Sciatic nerve (tissue), 2 donors: ENCODE measurements at places on chromosomes 5 and 9.

- no peak for DNase-seq
Measured at GRCh38 chr5:124935065-124935464, 188.6 kb upstream of the ZNF608 start.

GRCh38 chr9:129988607-129989361, 54.2 kb downstream of the FNBP1 start:
- DNase-seq, result no peak

DNA sequence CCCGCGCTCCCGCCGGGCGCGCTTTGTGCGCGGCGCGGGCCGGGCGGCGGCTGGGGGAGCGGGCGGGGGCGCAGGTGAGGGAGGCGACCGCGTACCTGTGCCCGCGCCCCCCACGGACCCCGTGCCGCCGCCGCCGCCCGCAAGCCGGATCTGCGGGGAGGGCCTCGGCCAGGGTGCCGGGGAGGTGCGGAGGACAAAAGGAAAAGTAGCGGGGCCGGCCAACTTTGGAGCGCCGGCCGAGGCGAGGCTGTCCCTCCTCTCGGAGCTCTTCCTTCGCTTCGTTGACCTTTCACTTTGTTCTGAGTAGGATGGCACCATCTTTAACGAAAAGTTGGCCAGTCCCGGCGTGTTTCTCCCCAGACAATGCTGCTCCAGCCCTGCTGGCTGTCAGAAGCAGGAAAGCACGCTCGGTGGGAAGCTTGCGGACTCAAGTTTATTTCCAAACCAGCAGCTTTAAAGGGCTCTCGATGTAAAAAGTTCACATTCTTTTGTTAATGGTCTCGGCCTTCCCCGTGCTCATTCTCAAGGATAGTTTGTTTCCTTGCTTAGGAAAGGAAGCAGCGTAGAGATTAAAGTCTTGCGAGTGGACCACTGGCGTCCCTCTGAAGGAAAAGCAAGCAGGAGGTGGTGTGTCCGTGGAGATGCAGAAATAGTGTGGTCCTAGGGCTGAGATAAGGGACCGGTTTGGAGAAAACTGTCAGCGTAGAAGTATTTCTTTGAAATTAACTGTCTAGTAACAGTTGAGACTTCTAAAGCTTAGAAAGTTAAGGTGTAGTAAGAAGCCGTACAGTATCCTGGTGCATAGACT, 639 bp downstream of the EHMT1 start:
- DNase-seq, result peak; percentile 69

- DNase-seq, result no peak
Measured at GRCh38 chr9:73805111-73805510, 653.4 kb downstream of the ANXA1 start.

GRCh38 chr5:6000867-6001266, 377.5 kb downstream of the MED10 start:
- no peak for DNase-seq

DNA sequence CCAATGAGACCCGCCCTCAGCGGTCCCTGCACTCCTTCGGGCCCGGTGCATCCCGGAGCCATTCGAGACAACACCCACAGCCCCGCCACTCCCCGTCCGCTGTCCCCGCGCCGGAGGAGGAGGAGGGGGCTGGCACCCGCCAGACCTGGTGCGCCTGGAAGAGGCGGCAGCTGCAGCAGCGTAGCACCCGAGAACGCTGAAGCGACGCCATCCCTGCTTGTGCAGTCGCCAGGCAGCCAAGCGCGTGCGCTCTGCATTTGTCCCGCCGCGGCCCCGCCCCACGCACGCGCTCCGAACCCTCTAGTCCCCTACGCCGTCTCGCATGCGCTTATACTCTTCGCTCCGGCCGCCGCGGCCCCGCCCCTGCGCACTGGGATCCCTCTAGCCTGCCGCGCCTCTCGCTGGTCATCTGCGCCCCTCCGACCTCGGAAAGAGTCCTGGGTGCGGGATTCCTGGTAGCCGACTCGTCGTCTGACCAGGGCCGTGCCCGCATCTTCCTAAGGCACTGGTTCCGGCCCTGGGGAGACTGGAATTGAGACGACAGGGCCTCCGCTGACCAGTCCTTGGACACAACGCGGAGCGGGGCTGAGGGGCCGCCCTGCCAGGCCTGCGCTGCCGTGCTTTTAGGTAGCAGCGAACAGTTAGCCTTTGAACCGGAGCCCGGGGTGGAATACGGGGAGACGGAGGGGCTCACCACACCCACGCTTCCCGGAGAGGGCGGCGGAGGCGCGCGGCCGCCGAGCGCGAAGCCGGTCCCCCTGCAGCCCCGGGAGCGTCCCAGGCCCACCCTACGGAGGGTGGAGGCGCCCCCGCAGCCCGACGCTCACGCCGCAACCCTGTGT, at the start of gene MRNIP:
Gene MRNIP, minus strand, starts transcription at position 232 of the 842 bp plus-strand sequence. Its CDS starts 21 bp downstream, at position 211.
- DNase-seq, result peak; percentile 98

DNA sequence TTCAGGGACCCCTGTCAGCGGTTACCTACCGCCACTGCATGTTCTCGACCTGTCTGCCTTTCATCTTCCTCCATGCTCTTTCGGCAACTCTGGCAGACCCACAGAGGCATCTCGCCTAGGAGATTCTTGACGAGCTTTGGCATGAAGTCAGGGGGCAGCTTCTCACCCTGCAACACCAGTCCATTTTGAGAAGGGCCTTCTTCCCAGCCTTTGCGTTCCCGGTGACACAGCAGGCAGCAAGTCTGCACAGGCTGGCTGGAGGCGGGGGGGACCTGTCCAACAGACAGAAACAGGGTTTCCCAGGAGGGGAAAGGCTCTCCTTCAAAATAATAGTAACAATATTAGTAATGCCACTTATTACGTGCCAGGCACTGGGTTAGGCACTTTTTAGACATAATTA, 15.5 kb downstream of the FAM193B start:
- DNase-seq, result no peak

DNA sequence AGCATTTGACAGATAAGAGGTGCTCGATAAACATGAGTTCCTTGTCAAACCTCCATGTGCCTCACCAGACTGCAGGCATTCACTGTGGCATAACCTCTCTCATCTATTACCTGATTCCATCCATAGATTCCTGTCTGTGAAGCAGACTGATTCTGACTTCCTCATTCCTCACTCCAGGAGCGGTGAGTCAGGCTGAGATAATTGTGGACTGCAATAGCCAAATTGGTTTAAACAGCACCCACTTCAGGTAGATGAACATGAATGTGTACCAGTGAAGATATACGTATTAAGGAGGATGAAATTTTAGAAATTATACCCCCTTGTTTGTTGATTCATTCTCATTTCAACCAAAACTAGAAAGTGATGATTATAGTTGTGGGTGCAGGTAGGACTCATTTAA, 391.2 kb downstream of the HINT1 start:
- no peak for DNase-seq

GRCh38 chr5:69350664-69351063, 18.1 kb upstream of the CCDC125 start:
- no peak for DNase-seq

GRCh38 chr5:66994790-66995189, 201.8 kb downstream of the CD180 start:
- no peak for DNase-seq

- DNase-seq, result no peak
Measured at GRCh38 chr9:135971892-135972291, 10.7 kb upstream of the UBAC1 start.

- DNase-seq, result no peak
Measured at GRCh38 chr5:154238776-154239481, 48.4 kb downstream of the GALNT10 start.

DNA sequence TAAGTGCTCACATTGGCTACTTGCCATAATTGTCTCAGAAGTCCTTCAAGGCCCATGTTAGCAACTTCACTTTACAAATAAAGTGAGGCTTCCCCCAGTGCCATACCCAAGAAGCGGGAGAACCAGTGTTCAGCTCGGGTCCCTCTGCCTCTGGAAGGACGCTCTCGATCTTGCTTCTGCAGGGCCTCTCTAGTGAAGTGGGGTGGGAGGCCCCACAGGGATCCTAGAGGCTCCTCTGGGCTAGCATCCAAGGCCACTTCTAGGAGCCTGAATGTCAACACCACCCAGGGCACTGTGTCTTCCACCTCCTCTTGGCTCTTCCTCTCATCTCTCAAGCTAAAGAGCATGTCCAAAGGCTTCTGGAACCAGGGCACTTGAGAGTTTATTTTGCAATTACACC, 282.5 kb downstream of the GADD45G start:
- no peak for DNase-seq

DNA sequence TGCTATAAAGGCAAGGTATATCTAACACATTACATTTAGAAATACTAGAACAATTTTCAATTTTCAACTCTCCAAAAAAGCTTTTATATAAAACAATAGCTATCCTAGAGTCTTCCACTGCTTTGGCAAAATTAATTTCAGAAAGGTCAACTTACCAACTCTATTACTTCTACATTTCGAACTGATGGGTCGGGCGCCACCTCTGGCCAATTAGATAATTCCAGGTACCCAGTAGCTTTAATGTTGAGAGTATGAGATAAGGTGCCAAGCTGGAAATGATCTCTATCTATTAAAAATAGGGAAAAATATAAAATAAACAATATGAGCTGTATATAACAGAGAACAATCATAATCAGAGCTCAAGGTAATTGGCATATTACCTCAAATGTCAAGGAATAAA, 166.6 kb downstream of the AP3B1 start:
- no peak for DNase-seq

GRCh38 chr9:9612270-9612669, 1000.5 kb downstream of the PTPRD start:
- DNase-seq, result no peak

DNA sequence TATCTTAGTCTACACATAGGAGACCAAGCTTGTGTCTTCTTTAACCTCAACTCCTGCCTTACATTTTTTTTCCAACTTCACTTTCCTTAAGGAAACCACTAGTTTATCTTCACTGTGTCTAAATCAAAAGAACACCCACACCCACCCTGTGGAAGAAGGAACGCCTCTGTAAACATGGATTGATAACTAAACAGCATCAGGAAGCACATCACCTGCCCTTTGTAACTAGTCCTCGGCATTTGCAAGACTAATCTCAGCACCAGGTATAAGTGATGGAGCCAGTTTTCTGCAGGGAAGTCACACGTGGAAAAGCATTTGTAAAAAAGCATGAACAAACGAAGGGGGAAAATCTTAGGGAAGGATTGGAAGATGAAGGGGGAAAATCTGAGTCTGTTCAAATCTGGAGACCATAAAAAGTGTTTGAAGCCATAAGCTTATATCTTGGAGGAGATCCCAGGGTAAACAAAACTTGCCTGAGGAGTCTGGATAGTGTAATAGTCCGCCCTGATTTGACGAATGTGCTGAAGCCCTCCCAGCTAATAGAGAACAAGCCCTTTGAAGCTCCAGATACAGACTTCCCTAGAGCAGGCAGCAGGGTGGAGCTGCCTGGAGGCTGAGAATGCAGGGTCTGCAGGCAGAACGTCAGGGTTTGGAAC, 117.3 kb upstream of the LHFPL2 start:
- DNase-seq, result no peak

DNA sequence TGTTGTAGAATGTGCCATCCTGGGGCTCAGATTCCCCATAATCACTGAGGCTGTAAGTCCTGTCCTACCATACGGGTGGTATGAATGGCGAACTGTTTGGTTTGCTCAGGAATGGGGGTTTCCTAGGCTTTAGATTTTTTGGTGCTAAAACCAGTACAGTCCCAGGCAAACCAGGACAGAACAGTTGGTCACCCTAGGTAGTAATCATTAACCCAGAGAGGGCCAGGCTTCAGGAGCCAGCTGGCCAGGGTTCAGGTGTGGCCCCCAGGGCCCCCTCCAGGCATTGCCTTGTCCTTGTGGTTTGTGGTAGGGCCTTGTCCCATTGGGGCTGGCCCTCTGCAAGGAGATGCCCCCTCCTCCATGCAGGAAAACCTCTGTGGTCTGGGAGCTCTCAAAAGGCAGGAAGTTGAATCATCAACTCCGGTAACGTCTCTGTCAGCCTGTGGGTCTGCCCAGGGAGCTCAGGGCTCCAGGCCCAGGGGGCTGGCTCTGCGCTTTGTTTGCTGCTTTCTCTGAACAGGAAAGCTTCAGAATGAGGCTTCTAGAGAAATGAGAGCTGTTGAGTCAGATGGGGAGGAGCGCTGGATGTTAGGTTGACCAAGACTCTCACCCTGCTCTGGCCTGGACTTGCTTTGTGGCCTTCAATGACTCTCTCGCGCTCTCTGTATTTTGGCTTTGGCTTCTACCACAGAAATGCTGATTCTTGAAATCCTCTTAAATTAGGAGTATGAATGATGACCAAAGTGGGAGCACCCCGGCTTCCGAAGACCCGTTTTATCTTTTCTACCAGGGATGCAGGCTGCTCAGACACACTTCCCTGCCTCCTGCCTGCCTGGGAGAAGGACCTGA, 22.2 kb upstream of the JADE2 start:
- DNase-seq, result peak; percentile 71

- DNase-seq, result no peak
Measured at GRCh38 chr9:75198436-75198835, 110.1 kb downstream of the OSTF1 start.

GRCh38 chr9:122477346-122477745, 380 bp downstream of the OR1J1 start:
- DNase-seq, result no peak

DNA sequence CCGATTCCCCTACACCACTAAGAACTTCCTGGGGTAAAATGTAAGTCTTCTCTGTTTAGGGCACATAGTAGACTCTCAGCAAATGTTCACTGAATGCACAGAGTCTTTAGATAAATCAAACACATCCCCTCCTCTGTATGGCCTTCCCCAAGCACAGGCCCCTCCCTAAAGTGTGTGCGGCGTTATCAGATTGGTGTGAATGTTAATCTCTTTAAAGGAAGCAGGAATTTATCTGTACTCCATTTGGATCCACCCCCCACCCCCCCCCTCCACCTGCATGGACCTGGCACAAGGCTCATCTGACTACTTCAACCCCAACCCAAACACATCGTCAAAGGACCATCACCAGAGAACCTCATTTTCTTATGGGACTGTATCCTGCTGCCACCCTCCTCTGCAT, 6.3 kb downstream of the PCDH1 start:
- DNase-seq, result no peak

- no peak for DNase-seq
Measured at GRCh38 chr5:115813719-115814118, 2.7 kb downstream of the CDO1 start.

DNA sequence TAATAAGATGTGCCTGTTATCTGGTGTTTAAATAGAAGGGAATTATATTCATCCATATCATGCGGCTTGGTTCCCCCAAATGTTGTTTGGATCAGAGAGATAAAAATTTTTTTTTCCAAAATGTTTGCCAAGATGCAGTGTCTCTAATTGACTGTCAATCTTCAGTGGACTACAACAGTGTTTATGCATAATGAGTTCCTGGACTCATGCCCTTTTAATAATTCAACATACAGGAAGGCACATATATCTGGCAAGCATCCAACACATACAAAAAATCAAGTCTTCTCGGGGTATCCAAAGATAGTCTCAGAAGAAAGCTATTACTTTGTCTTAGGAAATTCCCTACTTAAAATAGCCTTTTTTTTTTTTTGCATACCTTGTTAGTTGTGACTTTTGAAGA, 1534.7 kb downstream of the EFNA5 start:
- DNase-seq, result no peak
